Thymus (tissue), 14 donors: ENCODE measurements at places on chromosomes 6 and 20. TPM values are rescaled to one million over a fixed set of nuclear protein-coding genes. Genes with fewer than 3 reads are reported as not detected.

NNAT gene
- total RNA-seq: 19.9 TPM

EPHA7 gene
- 0.52 TPM for total RNA-seq

- peak overlapping the region; percentile 75 for H3K27ac ChIP-seq
- H3K27me3 ChIP-seq: no peaks in the 10 kb centered on the region
- DNase-seq: no peak
These were observed 113.3 kb downstream of the LY86 start for GRCh38 chr6:6701864-6702263.

DNA sequence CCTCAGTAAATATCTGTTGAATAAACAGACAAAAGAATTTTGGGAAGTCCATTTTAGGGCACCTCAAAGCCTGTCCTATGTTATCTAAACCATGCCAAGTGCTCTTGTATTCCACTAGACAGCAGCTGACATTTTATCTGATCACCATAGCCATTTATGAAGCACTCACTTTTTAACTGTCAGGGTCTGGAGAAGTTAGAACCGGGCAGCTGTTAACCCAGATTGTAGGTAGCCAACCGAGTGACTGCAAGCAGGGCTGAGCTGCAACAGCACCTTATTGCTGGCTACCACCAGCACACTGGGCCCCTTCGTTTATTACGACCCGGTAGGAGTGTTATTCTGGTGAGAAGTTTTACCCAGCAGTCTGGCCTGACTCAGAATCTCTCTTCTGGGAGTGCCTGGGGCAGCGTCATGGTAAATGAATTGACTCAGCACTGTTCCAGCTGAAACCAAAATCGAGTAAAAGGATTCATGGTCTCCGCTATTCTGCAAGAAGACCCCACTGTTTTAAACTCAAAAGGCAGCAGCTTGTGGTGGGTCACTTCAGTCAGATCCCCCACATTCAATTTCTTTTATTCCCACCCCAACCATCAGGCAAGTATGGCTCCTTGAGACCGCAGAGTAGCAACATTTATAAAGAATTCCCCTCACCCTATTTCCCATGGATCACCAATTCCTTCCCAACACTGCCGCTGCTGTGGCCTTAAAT, 1.7 kb downstream of the UBE2V1 start:
- peak overlapping the region; percentile 79 for H3K4me3 ChIP-seq
- H3K36me3 ChIP-seq: peaks cover 15% of the 10 kb centered on the region
- H3K27me3 ChIP-seq: no peaks in the 10 kb centered on the region
- H3K4me1 ChIP-seq: peaks cover 36% of the 10 kb centered on the region
- peak overlapping the region; percentile 11 for H3K27ac ChIP-seq

GRCh38 chr6:29870104-29870503, 42.5 kb downstream of the HLA-G start:
- H3K27ac ChIP-seq: no peak overlapping the region
- DNase-seq: no peak
- no peak overlapping the region for H3K4me3 ChIP-seq

DNA sequence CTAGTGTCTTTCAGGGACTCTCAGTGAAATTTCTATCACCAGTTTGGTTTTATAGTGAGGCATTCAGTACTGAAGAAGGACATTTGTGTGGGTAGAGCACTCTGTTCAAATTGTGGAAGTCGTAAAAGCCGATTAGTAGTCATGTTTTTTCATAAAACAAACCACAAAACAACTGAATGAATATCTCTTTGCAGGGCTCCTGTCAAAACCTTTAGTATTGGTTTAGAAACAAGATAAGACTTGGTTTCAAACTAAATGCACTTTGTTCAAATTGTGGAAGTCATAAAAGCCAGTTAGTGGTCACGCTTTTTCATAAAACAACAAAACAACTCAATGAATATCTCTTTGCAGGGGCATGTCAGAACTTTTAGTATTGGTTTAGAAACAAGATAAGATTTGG, 23.8 kb downstream of the ADGRF4 start:
- no peak for DNase-seq
- no peak overlapping the region for H3K4me3 ChIP-seq
- H3K36me3 ChIP-seq: no peaks in the 10 kb centered on the region

GRCh38 chr6:110039981-110040383, 61.9 kb downstream of the GPR6 start:
- H3K27ac ChIP-seq: peak overlapping the region; percentile 87
- H3K27me3 ChIP-seq: no peaks in the 10 kb centered on the region
- DNase-seq: peak; percentile 51
- no peaks in the 10 kb centered on the region for H3K36me3 ChIP-seq
- peaks cover 19% of the 10 kb centered on the region for H3K4me1 ChIP-seq
- H3K4me3 ChIP-seq: peak overlapping the region; percentile 55

- no peaks in the 10 kb centered on the region for H3K27me3 ChIP-seq
- H3K4me1 ChIP-seq: peaks cover 16% of the 10 kb centered on the region
- no peaks in the 10 kb centered on the region for H3K36me3 ChIP-seq
- no peak overlapping the region for H3K4me3 ChIP-seq
- no peak overlapping the region for H3K27ac ChIP-seq
These were observed 11.1 kb downstream of the TMEM200A start for GRCh38 chr6:130376936-130377335.

SOBP gene
- total RNA-seq: 4.1 TPM

GRCh38 chr6:83613378-83613777, 95.5 kb downstream of the SNAP91 start:
- H3K4me3 ChIP-seq: no peak overlapping the region
- no peak overlapping the region for H3K27ac ChIP-seq
- H3K27me3 ChIP-seq: no peaks in the 10 kb centered on the region
- no peaks in the 10 kb centered on the region for H3K4me1 ChIP-seq

RNGTT gene
- total RNA-seq: 23.2 TPM

RNF114 gene
- 40.8 TPM for total RNA-seq

SRSF12 gene
- total RNA-seq: 0.71 TPM

PPIL1 gene
- total RNA-seq: 29.8 TPM

DNA sequence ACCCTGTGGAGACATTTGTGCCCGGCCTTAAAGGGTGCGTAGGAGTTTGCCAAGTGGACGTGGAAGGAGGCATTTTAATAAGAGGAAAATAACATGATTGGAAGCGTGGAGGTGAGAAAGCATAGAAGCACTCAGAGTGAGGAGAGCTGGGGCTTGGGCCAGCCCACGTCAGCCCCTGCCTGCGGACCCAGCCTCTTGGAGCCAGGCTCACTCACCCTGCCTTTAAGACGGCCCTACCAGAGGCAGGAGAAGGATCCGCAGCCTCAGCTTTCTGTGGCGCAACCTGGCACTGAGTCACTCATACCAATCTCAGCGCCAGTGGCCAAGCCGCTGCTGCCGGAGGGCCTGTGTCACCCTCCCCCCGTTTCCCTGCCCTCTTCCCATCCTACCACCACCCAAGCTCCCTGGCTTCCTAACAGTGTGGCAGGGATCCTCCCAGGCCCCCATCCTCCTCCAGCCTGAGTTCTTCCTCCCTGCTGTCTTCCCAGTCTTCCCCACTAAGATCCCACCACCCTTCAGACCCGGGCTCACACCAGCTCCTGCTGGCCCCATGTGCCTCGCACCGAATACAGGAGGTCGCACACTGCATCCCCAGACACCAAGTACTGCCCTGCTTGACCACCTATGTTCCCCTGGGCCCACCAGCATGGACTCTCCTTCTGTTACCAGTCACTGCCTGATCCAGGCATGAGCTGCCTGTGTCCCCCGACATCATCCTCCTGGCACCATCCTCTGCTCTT, 285.2 kb downstream of the UST start:
- no peak overlapping the region for H3K4me3 ChIP-seq
- no peaks in the 10 kb centered on the region for H3K4me1 ChIP-seq
- H3K36me3 ChIP-seq: no peaks in the 10 kb centered on the region
- DNase-seq: no peak

- no peak for DNase-seq
- H3K27me3 ChIP-seq: no peaks in the 10 kb centered on the region
- no peak overlapping the region for H3K4me3 ChIP-seq
- H3K4me1 ChIP-seq: no peaks in the 10 kb centered on the region
These were observed 18.2 kb upstream of the EDN1 start for GRCh38 chr6:12271997-12272396.

SLC22A2 gene
- not detected for total RNA-seq

- no peak for DNase-seq
- no peak overlapping the region for H3K4me3 ChIP-seq
- H3K27ac ChIP-seq: no peak overlapping the region
- H3K4me1 ChIP-seq: no peaks in the 10 kb centered on the region
- no peaks in the 10 kb centered on the region for H3K36me3 ChIP-seq
- no peaks in the 10 kb centered on the region for H3K27me3 ChIP-seq
These were observed 208.1 kb downstream of the TINAG start for GRCh38 chr6:54516321-54516720.

ADGRF5 gene
- 4.2 TPM for total RNA-seq

RBPJL gene
- not detected for total RNA-seq

SLC17A2 gene
- 0.05 TPM for total RNA-seq

DNA sequence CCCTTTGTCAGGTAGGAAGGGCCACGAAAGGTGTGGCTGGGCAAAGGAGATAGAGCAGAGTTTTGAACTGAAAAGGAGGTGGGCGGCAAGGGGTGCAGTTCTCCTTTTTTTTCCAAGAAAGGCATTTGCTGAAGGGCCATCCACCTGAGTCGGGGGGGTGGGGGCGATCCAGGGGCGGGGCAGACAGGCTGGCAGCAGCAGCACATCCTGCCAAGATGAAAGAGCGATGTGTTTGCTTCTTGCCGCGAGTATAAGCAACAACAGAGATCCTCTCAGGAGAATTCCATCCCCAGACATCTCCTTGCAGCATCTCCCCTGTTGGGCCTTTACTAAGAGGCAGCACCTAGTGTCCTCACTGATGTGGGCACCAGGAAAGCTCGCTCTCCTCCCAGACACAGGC, 516.5 kb downstream of the CD83 start:
- peak; percentile 61 for DNase-seq
- H3K27me3 ChIP-seq: no peaks in the 10 kb centered on the region
- no peaks in the 10 kb centered on the region for H3K36me3 ChIP-seq
- H3K27ac ChIP-seq: peak overlapping the region; percentile 93
- H3K4me1 ChIP-seq: peaks cover 69% of the 10 kb centered on the region
- H3K4me3 ChIP-seq: peak overlapping the region; percentile 40

NTSR1 gene
- total RNA-seq: 0.09 TPM

DNA sequence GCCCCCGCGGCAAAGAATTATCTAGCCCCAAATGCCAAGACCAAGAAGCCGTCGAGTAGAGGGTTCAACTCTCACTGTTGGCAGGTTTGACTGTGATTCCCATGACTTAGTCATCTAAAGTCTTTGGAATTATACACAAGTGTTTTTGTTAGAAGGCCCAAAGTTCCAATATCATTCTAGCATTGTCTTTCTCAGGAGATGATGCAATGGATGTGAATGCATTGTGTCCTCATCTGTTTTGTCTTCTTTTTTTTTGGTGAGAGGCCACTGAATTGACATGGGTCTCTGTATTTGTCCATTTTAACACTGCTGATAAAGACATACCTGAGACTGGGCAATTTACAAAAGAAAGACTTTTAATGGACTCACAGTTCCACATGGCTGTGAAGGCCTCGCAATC, 290.5 kb upstream of the ZFP64 start:
- no peaks in the 10 kb centered on the region for H3K27me3 ChIP-seq
- no peak overlapping the region for H3K27ac ChIP-seq
- no peaks in the 10 kb centered on the region for H3K4me1 ChIP-seq
- no peak for DNase-seq
- H3K36me3 ChIP-seq: no peaks in the 10 kb centered on the region

DNA sequence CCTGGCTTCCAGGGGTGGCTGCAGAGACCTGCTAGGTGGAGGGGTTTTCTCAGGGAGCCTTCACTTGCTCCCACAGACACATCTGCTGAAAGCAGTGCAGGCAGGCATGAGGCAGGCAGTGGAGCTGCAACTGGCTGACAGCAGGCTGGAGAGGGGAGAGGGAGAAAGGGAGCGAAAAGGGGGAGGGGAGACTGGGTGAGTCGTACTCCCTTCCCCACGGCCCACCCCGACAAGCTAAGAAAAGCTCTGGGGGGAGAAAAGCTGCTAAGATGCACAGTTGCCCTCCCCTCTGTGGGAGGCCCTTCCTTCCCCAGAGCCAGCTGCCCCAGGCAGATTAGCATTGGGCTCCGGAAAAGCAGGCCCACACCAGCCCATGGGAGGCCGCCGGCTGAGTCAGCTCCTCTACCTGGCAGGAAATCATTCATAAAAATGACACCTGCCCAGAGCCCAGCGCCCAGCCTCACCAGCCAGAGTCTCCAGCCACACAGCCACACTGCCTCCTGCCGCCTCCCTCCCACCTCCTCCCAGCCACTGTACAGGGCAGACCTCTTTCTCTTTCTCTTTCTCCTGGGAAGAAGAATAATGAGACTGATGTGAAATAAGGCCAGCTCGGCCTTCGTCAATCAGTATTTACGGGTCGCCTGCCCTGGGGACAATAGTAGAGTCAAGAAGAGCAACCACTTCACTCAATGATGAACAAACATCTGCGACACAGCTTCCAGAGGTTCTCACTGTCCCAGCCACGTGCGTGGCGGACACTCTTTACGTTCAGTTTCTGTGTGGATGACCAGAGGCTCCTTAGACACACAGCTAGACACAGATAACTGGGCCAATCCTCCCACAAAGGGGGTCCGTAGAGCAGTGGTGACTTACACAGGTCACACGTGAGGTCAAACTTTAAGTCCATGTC, 7.7 kb upstream of the C20orf203 start:
- DNase-seq: no peak
- no peaks in the 10 kb centered on the region for H3K36me3 ChIP-seq
- H3K4me3 ChIP-seq: no peak overlapping the region

TNFRSF6B gene
- 13.5 TPM for total RNA-seq

- DNase-seq: no peak
- no peak overlapping the region for H3K4me3 ChIP-seq
- no peak overlapping the region for H3K27ac ChIP-seq
- H3K27me3 ChIP-seq: peaks cover 2% of the 10 kb centered on the region
- no peaks in the 10 kb centered on the region for H3K36me3 ChIP-seq
These were observed 12.8 kb downstream of the RGS17 start for GRCh38 chr6:153117986-153118879.

GRCh38 chr6:135087803-135088202, 33.2 kb upstream of the HBS1L start:
- DNase-seq: peak; percentile 76
- H3K27ac ChIP-seq: peak overlapping the region; percentile 98
- peak overlapping the region; percentile 40 for H3K4me3 ChIP-seq
- no peaks in the 10 kb centered on the region for H3K27me3 ChIP-seq
- peaks cover 56% of the 10 kb centered on the region for H3K4me1 ChIP-seq

DNA sequence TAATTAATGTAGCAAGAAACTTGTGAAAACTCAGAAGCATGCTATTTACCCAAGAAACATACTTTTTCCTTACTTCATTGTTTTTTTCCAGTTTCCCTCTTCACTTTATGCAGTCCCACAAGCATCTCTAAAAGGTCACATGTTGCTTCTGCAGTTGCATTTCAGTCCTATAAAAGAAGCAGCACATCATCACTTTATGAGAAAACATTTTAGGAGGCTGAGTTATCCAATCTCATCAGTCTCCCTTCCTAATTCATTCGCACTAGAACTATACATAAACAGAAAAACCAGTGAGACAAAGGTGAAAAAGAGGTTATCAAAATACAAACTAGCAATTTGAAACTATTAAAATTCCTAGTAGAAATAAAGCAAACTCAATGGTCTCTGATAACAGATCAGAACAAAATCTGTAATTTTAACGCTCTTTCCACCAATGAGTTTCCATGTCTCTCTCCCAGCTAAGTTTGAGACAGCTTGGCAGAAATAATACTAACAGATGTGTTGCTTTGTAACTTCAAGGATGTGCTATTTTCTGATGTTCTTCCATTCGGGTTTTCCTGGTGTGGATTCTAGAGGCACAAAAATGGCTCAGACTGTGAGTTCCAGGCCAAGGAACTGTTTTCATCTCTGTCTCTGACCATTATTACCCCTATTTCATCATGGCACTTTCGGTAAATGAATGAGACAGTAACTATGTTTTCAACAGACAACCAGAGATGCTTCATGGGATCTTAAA, 48.4 kb downstream of the ZHX3 start:
- no peaks in the 10 kb centered on the region for H3K27me3 ChIP-seq
- H3K4me1 ChIP-seq: no peaks in the 10 kb centered on the region
- DNase-seq: no peak
- H3K4me3 ChIP-seq: no peak overlapping the region
